Colonic mucosa (tissue), 4 donors: ENCODE measurements at places on chromosomes 6 and 20. TPM values are rescaled to one million over a fixed set of nuclear protein-coding genes. Genes with fewer than 3 reads are reported as not detected.

GRCh38 chr20:47066484-47067270, 172.0 kb downstream of the EYA2 start:
- DNase-seq = no peak
- no peak overlapping the region for H3K4me3 ChIP-seq
- H3K27me3 ChIP-seq = no peaks in the 10 kb centered on the region

The LRFN2 gene
- 0.21 TPM for total RNA-seq

- no peaks in the 10 kb centered on the region for H3K27me3 ChIP-seq
- H3K4me3 ChIP-seq = no peak overlapping the region
- DNase-seq = no peak
- no peaks in the 10 kb centered on the region for H3K4me1 ChIP-seq
- no peak overlapping the region for H3K27ac ChIP-seq
- H3K36me3 ChIP-seq = no peaks in the 10 kb centered on the region
Observed at GRCh38 chr20:56422076-56422823, 10.2 kb downstream of the CASS4 start.

The TRIM15 gene
- total RNA-seq = 26.8 TPM
